Gastrocnemius medialis (tissue), 4 donors: ENCODE measurements at places on chromosomes 7 and 10. TPM values are rescaled to one million over a fixed set of nuclear protein-coding genes. Genes with fewer than 3 reads are reported as not detected.

The PPIF gene
- total RNA-seq: 54.1 TPM

The C10orf53 gene
- not detected for total RNA-seq

The MKX gene
- not detected for total RNA-seq

DNA sequence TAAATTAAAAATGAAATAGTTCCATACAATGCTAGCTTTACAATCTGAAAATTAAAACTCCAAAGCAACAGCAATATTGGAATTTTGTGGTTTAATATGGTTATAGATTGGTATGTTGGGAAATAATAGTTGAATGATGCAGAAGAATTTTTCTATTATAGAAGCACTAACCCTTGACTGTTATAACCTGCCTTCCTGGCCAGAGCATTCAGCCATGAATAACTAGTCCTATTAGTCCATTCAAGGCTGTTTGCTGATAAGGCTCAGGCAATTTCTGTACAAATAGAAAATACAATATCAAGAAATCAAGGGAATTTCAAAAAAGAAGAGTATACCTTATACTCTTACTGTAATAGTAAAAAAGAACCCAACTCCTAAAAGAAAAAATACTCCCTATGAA is 101.6 kb upstream of the SP4 start:
- H3K4me1 ChIP-seq: no peaks in the 10 kb centered on the region
- no peak overlapping the region for H3K4me3 ChIP-seq
- no peak for DNase-seq
- H3K27ac ChIP-seq: no peak overlapping the region
- H3K36me3 ChIP-seq: no peaks in the 10 kb centered on the region
- no peaks in the 10 kb centered on the region for H3K27me3 ChIP-seq

GRCh38 chr10:89373916-89374711 is 3.7 kb upstream of the IFIT1B start:
- no peaks in the 10 kb centered on the region for H3K36me3 ChIP-seq
- H3K27me3 ChIP-seq: no peaks in the 10 kb centered on the region
- DNase-seq: peak; percentile 91

DNA sequence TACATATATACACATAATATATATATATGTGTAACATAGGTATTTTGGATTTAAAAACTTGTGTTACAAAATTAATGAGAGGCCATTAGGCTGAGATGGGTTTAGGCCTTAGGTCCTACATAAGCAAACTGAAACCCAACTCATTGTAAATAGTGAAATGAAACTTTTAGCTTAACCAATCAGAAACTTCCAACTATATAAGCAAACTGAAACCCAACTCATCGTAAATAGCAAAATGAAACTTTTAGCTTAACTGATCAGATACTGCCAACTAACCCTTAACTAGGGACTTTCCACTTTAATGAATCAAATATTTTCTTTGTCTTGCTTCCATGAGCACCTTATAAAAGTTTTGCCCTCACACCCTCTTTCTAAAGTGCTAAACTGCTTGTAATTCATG is 17.3 kb upstream of the SAMD9L start:
- no peak for DNase-seq
- H3K27ac ChIP-seq: no peak overlapping the region
- no peak overlapping the region for H3K4me3 ChIP-seq
- H3K36me3 ChIP-seq: no peaks in the 10 kb centered on the region
- no peaks in the 10 kb centered on the region for H3K27me3 ChIP-seq

DNA sequence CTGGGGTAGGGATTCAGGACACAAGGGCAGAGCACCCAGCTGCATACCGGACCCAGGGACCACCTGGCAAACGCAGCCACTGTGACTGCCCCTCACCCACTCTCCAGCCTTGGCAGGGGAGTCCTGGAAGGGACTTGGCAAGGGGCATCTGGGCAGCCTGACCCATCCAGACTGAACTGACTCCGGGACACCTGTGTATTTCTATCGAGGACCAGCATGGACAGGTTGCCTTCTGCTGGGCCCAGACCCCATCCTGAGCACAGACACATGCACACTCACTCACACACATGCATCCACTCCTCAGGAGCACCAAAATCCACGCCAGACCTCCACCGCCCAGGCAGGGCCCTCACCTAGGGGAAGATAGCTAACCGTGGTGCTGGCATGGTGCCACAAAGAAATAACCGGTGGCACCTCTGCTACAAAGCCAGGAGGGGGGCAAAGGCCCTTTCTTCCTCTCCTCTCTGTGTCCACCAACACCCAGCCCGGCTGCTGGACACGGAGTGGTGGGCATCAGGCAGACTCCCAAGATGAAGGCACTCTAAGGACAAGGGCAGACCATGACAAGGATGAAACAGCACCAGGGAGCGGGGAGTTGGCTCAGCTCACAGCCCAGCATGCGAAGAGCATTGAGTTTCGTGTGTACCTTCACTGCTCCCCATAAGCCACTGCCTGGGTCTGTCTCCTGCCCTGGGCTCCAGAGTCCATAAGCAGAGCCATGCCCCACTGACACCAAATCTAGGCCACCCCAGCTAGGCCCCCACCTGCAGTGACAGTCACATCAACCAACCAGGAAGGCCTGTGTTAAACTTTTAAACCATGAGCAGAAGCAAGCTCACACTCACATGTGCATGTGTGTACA is 35.3 kb downstream of the KCNH2 start:
- no peaks in the 10 kb centered on the region for H3K27me3 ChIP-seq
- H3K27ac ChIP-seq: no peak overlapping the region
- H3K4me1 ChIP-seq: no peaks in the 10 kb centered on the region
- no peak overlapping the region for H3K4me3 ChIP-seq

The LBX1 gene
- total RNA-seq: 10.7 TPM

DNA sequence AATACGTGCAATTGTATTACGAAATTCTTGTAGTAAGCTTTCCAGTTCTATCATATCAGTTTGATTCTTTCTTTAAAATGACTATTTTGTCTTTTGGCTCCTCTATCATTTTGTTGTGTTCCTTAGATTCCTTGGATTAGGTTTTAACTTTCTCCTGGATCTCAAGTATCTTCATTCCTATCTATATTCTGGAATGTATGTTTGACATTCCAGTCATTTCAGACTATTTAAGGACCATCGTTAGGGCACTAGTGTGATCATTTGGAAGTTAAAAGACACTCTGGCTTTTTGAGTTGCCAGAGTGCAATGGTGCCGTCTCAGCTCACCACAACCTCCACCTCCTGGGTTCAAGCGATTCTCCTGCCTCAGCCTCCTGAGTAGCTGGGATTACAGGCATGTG is 45.7 kb upstream of the SFTPD start:
- H3K4me3 ChIP-seq: no peak overlapping the region
- no peak overlapping the region for H3K27ac ChIP-seq
- H3K4me1 ChIP-seq: no peaks in the 10 kb centered on the region
- no peak for DNase-seq

- H3K27me3 ChIP-seq: no peaks in the 10 kb centered on the region
- H3K27ac ChIP-seq: no peak overlapping the region
- H3K36me3 ChIP-seq: no peaks in the 10 kb centered on the region
- no peak overlapping the region for H3K4me3 ChIP-seq
These were observed 74.6 kb upstream of the PRSS58 start for GRCh38 chr7:142332421-142332820.

- no peak overlapping the region for H3K4me3 ChIP-seq
- DNase-seq: peak; percentile 23
- peak overlapping the region; percentile 59 for H3K27ac ChIP-seq
- H3K36me3 ChIP-seq: no peaks in the 10 kb centered on the region
- peaks cover 3% of the 10 kb centered on the region for H3K4me1 ChIP-seq
These were observed 368.1 kb downstream of the CXCL12 start for GRCh38 chr10:44016589-44017482.

GRCh38 chr10:7123774-7124173 is 287.1 kb downstream of the SFMBT2 start:
- H3K36me3 ChIP-seq: no peaks in the 10 kb centered on the region
- DNase-seq: no peak
- no peak overlapping the region for H3K27ac ChIP-seq

The FAM25A gene
- total RNA-seq: not detected

The LIPF gene
- total RNA-seq: 0.36 TPM
